CD4-positive, alpha-beta T cell (primary cell): ENCODE measurements at places on chromosomes 5 and 9.

DNA sequence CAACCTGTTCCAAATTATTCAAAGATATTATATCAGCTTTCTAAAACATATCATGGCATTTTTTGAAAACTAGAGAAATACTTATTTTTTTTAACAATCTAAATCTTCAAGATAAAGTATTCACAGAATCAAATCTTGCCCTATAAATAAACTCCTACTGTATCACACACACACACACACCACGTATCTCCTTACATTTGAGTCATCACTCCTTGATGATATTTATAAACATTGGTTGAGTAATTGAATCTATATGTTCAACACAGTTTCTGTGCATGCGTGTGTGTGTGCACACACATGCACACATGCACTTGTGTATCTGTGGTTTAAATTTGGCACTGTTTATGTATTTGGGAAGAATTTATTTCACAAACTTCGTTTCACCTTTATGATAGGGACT is 1716.4 kb downstream of the EFNA5 start:
- no peak for DNase-seq

GRCh38 chr5:77972469-77973252 is 196.5 kb upstream of the TBCA start:
- DNase-seq: no peak

- DNase-seq: no peak
These were observed 23.5 kb downstream of the ZFR start for GRCh38 chr5:32421075-32421474.

GRCh38 chr5:92421196-92421595 is 1038.1 kb upstream of the ARRDC3 start:
- DNase-seq: no peak

- no peak for DNase-seq
These were observed 234.4 kb upstream of the ATP10B start for GRCh38 chr5:161086461-161086860.

DNA sequence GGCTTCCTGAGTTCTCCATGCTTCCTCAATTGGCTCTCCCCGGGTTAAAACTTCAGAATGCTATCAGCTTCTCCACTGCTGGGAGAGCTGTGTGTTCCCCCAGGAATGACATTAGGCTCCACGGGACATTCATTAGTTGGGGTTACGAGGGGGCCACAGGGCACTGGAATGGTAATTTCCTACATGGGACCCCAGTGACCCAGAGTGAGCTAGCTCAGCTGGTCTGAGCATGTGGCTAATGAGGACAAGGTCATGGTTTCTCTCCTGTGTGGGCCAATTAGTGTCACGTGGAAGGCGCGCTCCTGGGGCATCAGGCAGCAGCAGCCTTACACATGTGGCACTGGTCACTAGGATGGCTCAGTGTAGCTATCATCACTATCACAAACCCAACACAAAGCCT is 21.0 kb downstream of the LSM11 start:
- no peak for DNase-seq

DNA sequence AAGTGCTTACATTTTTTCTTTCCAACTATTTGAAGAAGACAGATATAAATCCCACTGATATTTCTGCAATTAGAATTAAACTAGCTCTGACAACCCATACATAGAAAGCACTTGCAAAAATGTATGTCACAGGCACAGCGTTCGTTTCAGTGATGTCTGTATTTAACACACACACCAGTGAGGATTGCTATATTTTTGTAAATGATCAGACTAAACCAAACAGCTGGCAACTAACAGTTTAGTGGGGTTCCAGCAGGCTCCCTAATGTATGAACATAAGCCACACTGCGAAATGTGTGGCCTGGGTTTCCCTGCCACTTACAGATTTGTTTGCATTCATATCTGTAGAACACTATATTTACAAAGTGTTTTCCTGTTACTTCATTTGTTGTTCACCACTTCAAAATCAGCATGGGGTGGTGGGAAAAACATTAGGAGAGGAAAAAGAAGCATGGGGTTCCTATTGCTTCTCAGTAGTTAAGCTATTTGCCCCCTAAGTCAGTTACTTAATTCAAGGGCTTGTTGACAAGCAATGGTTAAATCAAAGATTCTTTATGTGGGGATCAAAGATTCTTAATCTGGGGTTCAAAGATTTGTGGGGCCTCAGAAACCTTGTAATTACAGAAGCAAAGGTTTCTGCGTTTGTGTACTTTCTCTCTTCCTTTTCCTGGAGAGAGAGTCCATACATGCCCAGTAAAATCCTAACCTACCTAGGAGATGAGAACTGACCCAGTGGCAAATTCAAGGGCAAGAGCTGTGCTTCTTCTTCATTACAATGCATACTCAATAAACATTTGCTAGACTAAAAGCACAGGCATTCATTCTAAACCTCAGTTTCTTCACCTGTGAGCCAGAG is 27.1 kb downstream of the ZNF608 start:
- DNase-seq: no peak

- no peak for DNase-seq
These were observed 154.9 kb downstream of the EPB41L4A start for GRCh38 chr5:112264151-112264550.

DNA sequence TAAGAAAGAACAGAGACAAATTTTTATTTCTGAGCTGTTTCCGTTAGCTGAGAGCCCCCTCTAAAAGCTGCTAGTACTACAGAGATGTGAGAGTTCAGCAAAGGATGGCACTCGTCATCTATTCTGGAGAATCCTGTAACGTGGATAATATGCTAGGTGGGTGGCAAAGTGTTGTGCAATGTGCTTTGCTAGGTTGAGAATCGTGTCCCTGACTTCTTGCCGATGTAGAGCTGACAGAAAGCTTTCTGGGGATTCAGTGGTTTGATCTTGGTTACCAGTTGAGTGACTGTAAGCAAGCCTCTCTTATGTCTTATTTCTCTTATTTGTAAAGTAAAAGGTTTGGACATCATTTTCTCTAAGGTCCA is 298.3 kb upstream of the ACTBL2 start:
- DNase-seq: no peak

DNA sequence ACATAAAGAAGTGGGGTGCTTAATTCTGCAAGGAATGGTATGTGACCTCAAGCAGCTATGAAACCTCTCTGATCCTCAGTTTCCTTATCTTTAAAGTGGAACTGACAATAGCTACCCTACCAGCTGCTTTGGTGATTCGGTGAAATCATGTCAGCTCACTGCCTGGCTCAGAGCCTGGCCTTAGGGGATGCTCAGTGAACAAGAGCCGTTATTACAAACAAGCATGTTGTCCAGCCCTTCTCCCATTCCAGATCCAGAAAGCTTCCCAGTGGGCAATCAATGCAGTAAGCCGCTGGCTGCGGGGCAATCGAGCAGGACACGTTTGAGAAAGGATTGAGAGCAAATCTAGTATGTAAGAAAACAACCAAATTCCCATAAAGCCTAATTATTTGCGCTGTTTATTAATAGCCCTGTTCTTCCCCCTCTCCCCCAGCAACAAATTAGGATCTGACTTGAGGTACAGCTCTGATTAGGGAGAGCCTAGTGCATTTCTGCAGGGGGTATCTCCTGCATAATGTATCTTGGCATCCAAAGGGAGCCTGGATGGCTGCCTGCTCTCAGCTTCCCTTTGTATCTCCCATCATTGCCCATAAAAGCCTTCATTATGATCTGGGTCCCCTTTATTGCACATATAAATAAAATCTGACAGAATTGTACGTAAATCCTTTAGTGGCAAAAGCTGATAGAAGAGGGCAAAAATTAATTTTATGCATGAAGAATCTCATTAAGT is 371.4 kb downstream of the TMEM232 start:
- no peak for DNase-seq

DNA sequence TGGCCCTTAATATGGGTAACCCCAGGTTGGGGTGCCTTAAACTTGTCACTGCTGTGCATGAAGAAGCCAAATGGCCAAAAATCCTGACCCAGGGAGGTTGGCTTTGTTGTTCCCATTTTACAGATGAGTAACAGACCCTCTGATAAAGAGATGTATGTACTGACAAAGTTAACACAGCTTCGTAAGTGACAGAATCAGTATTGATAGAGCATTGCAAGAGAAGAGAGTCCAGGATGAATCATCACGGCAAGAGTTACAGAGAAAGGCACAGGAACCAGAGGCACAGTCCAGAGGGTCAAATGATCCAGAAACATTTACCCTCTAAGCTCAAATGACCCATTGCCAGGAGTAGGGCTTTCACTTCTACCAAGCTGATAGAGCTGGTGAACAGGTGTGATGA is 103.8 kb upstream of the SMC2 start:
- no peak for DNase-seq

DNA sequence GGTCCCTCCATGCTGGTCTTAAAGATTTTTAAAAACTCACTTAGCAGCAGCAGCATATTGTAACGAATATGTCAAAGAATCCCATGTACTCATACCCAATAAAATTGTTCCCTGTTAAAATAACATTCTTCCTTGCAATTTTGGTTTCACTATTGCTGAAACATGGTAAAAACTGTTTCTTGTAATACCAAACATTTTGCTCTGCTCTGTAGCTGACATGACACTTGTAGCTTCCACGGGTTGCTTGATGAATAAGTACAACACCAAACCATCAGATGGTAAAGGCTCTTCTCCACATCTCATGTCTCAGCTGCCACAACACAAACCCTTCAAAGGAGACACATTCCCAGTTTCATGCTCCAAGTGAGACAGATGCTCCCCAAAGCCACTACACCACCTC is 180.7 kb upstream of the PTGER4 start:
- DNase-seq: no peak

- no peak for DNase-seq
These were observed 202.2 kb downstream of the GABBR2 start for GRCh38 chr9:98506422-98507054.

DNA sequence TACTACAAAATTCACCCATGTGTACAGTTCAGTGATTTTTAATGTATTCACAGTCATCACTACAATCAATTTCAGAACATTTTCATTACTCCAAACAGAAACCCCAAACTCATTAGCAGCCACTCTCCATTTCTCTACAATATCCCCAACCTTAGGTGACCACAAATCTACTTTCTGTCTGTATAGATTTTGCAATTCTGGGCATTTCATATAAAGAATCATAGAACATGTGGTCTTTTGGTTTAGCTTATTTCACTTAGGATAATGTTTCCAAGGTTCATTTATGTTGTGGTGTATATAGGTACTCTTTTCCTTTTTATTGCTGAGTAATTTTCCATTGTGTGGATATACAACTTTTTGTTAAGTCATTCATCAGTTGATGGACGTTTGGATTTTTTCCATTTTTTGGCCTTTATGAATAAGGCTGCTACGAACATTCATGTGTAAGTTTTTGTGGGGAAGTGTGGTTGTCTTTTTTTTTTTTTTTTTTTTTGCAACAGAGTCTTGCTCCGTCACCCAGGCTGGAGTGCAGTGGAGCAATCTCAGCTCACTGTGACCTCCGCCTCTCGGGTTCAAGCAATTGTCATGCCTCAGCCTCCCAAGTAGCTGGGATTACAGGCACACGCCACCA is 54.5 kb downstream of the DOCK8 start:
- no peak for DNase-seq

DNA sequence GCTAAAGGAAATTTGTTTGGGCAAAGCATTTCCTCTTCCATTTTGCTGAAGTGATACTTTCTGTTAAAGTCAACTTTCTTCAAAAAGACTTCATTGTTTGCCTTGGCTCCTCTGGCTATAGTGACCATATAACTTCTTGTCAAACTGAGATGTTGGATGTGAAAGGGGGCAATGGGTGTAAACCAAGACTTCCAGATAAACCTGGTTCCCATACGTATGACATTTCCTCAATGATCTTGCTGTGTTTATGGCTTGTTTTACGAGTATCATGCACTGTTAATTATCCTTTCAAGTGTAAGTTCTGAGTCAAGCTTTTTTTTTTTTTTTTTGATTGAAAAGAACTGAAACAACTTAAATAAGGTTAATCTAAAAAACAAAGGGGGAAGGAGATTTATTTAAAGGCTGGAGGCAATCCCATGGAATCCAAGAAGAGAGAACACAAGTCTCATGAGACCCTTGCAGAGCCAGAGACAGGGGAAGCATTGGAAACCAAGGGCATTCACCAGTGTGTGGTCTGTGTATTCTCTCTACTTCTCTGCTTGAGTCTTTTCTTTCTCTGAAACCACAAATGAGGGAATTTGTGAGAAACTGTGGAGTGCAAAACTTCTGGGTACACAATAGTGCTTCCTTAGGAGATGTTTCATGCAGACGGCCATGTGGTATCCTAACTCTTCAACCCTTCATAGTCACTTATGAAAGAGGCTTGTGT is 335.3 kb downstream of the RAB3C start:
- no peak for DNase-seq

DNA sequence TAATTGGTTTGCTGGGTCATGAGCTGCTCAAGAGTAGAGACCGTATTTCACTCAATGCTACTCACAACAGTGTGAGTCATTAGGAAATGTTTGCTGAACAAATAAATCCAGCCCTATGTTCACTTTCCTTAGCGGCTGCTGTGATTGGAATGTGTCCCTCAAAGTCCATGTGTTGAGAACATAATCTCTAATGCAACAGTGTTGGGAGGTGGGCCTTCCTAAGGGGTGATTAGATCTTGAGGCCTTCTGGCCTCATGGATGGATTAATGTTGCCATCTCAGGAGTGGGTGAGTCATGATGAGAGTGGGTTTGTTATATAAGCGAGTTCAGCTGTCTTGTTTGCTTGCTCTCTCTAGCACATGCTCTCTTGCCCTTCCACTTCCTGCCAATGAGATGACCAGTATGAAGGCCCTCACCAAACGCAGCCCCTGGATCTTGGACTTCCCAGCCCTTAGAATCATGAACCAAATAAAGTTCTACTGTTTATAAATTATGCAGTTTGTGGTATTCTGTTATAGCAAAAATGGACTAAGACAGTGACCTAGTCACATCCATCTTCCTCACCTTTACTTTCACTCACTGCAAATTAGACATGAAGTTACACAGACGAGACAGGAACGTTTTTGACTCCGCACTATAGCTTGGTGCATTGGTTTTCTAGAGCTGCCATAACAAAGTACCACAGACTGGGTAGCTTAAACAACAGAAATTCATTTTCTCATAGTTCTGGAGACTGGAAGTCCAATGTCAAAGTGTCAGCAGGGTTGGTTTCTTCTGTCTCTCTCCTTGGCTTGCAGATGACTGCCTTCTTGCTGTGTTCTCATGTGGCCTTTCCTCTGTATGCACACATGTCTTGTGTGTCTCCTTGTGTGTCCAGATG is 50.9 kb upstream of the FAM169A start:
- DNase-seq: no peak

DNA sequence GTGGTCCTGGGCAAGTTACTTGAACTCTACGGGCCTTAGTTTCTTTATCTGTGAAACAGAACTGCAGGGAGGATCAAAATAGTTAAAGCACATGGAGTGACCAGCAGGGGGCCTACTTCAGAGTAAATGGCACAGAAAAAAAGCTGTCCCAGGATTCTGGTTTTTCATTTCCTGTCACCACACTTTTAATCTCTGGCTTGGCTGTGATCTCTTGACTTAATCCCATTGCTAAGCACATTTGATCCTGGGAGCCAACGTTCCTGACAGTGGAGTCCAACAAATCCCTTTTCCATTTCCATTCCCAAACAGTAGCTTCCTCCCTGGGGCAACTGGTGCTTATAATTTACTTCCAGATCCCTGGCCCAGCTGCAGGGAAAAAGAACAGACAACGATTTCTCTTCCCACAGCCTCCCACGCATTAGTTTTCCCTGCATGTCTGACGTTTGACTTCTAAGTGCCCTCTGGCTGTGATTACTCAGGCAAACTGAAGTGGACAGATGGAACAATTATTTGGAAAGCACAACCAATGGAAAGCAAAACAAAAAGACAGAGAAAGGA is 136.5 kb upstream of the STK32A start:
- DNase-seq: peak; percentile 19

GRCh38 chr5:105163547-105163946 is 1601.0 kb upstream of the NUDT12 start:
- DNase-seq: no peak
